ENCODE measurements at places on chromosomes 7 and 10.

- DNase-seq = no peak
Observed at GRCh38 chr7:139942636-139943035, 113.6 kb downstream of the TBXAS1 start.

- DNase-seq = peak; percentile 9
Observed at GRCh38 chr10:89426230-89426868, 12.0 kb downstream of the IFIT5 start.

DNA sequence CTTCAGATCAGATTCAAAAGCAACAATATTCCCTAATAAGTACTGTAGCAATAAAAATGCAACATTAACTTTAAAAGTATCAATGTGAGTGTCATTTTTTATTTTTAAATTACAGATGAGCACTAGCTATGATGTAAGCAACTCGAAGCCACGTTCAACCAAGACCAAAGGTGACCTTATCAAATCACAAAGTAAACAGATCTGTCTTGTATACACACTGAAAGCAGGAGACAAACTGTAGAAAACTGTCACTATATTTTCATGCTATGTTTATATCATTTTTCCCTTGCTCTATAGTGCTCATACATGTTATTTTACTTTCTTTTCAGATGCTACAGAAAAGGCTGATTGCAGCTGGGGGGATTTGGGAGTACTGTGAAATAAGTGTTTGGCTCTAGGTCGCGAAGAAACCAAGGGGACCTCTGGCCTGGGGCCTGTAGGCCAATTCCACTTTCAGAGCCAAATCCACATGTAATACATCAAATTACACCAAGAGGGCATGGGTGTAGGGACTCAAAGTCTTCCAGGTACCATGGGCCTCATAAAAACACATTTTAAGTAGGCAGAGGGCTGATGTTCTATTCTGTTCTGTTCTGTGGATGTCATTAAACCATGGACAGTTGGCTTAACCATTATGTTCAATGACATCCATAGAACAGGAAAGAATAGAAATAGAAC lies 245.2 kb downstream of the SFMBT2 start:
- no peak for DNase-seq

DNA sequence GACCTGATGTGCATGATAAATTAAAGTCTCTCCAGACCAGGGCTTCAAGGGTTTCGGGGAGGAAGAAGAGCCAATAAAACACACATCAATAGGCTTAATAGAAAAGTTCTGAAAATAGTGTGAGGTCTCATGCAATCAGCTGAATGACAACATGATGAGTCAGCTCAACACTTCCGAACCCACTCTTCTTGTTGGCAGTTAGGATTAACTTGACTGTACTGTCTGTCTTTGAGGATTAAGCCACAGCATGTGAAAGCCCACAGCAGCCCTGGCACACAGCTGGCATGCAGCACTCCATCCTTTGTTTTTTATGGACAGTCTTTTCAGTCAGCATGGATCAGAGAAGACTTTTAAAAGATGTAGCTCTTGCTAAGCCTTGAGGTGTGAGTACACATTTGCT lies 526.9 kb upstream of the VSTM2A start:
- no peak for DNase-seq

DNA sequence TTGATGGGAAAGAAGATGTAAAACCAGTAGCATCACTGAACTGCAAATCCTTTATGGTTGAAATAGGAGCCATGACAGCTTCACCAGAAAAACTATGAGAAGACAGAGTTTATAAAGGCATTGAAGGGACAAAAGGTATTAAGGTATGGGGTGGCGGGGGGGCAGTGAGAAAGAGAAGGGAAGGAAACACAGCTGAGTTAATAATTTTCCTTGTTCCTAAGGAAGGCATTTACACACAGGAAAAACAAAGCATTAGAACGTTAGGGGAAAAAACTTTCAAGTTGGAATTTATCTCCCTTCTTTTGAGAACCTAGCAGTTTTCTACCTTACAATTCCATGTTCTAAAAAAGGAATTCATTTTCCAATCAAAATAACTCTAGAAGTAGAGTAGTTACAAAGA lies 4.4 kb downstream of the LARP4B start:
- DNase-seq = no peak

- no peak for DNase-seq
Observed at GRCh38 chr7:44388089-44388970, 62.9 kb upstream of the CAMK2B start.

GRCh38 chr10:30822693-30823465 lies 193.3 kb upstream of the LYZL2 start:
- DNase-seq = no peak

- no peak for DNase-seq
Observed at GRCh38 chr10:28973309-28973972, 296.1 kb downstream of the BAMBI start.

DNA sequence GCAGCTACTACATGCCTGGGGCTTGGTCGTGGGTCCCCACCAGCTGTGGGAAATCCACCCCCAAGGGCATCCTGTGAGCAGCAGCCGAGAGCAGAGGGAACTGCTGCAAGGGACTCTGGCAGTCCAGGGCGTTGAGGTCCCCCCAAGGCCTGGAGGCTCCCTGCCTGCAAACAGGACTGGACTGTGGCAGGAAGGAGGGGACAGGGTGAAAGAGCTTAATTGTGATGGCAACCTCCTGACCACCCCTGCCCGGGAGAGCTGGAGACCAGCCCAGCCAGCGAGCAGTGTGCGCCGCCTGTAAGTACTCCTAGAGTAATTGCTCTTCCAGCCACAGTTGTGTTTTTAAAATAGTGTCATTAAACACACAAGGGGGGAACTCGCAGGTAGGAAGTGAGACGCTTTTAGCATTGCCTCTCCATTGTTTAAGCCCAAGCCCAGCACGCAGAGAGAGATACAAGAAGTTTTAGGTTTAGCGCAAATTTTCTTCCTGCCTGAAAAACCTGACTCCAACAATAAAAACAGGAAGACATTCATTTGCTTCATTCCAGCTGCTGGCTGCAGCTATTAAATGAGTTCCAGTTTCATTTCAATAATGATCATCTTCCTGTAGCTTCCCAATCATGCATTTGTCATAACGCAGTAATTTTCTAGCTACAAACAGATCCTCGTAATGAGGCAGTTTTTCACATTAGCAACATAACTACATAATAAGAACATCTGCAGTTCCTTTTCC lies 111.1 kb downstream of the EBF3 start:
- DNase-seq = no peak

GRCh38 chr7:90613088-90613498 lies 17.0 kb downstream of the CDK14 start:
- DNase-seq = no peak

- DNase-seq = no peak
Observed at GRCh38 chr7:77188731-77189437, 10.7 kb downstream of the FGL2 start.

- DNase-seq = no peak
Observed at GRCh38 chr10:109374215-109374614, 549.1 kb downstream of the XPNPEP1 start.

DNA sequence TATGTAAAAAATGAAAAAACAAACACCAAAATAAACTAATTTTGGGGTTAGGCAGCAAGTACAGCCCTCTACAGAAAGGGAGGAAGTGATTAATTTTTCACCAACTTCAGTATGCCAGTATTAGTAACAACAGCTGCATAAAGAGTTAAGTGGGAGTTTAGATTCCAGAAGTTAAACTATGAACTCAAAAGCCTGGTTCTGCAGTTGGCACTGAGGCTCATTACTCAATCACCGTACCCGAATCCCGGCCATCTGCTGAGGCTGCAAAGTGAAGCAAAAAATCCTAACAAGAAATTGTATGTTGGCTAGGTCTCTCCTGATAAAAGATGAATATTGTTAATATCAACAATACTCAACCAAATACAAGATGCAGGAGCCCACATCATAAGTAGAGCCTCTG lies 4.0 kb downstream of the NUDT5 start:
- no peak for DNase-seq

- DNase-seq = no peak
Observed at GRCh38 chr7:129872054-129872453, 80.7 kb downstream of the UBE2H start.

DNA sequence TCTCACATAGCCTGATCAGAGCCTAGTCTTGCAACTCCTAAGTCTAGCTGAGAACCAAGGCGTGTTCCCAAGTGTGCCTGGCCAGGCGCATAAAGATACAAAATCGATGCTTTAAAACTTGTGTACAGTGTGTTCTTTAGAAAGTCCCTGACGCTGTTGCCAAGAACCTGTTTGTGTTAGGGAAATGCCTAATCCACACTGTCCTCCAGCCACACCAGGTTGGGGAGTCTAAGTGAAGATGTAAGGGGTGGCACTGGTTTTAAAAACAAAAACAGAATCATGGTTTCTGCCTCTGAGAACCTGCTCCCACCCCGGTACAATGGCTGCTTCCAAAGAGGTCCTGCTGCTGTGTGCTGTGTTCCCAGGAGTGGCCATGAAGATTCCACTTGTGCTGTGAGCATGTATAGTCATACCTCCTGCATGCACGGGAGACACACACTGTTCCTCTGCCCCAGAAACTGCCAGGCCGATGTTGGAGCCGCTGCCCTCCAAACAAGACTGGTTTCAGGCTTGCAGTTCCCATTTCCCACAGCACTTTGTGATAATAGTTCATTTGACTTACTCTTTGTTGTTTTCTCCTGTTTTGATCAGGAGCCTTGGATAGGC lies 88.5 kb downstream of the CCNY start:
- no peak for DNase-seq

DNA sequence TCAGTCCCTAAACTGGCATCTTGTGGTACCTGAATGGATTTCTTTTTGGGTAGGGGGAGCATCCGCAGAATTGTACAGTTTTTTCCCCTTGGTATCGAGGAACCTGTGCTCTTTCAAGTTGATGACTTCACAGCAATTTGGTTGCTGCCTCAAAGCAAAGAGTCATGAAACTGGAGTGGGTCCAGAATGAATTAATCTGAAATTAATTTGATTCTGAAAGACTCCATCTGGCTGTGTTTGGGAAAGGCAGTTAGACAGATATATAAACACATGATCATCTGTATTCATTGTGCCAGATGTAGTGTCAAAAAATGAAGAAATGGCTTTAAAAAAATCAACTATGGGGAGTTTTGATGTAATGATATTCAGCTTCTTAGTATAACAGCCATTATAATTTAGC lies 136.1 kb downstream of the CELF2 start:
- no peak for DNase-seq

DNA sequence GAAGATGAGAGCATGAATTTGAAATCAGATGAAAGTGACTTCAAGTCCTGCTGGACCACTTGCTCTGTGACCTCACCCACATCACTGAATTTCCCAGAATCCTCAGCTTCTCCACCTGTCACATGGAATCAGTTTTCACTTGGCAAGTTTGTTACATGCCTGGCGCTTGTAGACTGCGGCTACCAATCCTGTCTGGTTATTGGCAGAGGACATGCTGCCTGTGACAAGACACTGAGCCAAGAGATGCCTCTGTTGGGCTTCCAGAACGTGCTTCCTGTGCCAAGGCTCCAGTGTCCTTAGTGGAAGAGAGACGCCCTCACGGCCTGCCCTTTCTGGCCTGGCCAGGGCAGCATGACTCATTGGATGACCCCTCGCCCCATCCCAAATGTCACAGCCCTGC lies 4.4 kb upstream of the MYL10 start:
- no peak for DNase-seq

DNA sequence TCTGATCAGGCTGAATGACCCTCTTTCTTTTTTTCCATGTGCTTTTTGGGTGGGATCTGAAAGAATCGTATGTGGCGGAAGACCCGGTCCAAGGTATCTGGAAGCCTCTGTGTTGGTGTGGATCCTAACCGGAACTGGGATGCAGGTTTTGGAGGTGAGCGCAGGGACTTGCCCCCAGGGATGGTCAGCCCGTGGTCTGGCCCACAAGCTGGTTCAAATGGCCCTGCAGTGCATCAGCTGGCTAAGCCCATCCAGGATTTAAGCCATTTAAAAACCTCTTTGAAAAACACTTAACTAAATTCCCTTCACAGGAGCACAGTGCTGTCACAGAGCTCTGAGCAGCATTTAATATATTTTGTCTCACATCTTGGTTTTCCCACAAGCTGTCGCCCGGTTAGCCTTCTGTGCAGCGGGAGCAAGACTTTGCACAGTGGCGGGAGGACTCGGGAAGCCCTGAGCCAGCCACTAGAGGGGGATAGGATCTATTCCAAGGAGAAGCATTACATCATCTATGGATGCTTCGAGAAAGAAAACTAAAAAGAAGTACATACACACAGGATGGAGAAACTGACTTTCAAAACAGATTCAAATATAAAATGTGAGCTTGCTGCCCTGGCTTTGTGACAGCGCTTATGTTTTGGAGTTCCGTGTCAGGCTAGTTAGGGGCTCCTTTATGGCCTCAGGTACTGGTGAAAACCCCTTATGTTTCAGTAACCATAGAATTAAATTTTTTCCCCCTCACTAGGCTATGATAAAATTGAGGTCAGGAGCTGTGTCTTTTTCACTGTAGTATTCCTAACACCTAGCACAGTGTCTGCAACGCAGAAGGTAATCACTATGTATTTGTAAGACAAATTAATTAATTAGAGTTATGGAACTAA lies 11.3 kb downstream of the CPA2 start:
- DNase-seq = no peak

Data from GM12892 (cell line).